NCI-H1436 treated with DMSO at 0.1 percent for 48 hours (cell line): ENCODE measurements at places on chromosomes 16 and 17.

GRCh38 chr16:3759736-3760135 lies 42.4 kb upstream of the TRAP1 start:
- DNase-seq, result no peak

- no peak for DNase-seq
Observed at GRCh38 chr17:73623247-73623646, 21.0 kb downstream of the SDK2 start.

- DNase-seq, result no peak
Observed at GRCh38 chr16:10324210-10324609, 61.7 kb upstream of the ATF7IP2 start.

DNA sequence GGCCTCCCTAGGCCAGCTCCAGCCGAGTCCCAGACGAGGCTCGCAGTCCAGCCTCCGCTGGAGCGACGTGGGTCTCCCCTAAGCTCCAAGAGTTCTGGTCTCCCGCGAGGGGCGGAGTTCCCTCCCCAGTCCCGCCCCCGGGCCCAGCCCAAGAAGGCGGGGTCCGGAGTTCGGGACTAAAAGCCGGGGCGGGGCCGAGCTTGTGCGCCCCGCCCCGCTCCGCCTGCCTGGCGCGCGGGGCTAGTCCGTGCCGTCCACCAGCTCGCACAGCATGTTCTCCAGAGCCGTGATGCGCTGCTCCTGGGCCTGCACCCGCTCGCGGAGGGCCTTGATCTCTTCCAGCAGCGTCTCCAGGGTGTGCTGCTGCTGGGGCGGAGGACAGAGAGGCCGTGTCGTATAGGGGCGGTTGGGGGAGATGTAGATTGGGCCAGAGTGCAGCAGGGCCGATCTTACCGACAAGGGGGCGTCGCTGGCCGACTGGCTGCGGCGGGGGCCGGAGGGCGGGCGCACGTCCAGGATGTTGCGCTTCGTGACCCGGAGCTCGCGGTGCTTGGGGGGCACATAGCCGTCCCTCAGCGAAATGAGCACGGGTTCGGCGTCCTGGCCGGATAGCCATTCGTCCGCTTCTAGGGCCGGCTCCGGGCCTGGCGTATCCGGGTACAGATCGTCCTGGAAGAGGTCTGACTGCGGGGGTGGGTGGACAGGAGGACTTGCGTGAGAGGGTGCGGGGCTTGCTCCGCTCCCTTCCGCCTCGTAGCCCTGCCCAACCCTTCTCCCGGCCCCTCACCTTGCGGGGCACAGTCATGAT lies 7.0 kb downstream of the CORO6 start:
- no peak for DNase-seq
